ENCODE measurements at places on chromosomes 16 and 17.

DNA sequence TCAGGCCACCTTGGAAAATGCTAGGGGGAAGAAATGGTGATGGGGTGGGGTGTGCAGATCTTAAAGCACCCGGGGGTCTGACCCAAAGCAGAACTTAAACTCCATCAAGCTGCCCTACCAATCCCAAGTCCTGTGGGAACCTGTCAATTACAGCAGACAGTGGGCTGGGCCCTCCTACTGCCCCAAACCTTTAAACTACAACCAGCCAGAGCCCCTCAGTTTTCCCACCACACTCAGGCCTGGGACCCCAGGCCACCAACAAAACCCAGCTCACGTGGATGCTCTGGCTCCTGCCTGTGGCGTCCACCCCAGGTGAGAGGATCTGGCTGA, 2.7 kb downstream of the MYO18A start:
- DNase-seq = no peak

DNA sequence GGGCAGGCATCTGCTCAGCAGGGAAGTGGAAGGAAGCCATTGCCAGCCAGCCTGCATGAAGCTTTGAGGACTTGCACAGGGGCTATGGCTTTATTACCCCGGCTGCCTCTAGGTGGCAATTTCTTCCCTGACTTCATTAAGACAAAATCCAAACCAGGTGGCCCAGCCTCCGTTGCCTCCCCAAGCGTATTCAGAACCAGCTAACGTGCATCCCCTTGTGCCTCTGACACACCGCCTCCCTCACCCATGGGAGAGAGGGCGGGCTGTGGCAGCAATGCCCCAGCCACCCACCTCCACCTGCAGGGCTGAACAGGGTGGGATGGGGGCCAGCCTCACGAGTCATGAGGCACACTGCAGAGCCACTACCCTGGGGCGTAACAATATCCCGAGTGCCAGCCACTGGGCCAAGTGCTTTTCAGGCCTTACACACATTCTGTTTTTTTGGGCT, 6.8 kb downstream of the KIFC3 start:
- DNase-seq = peak; percentile 57

DNA sequence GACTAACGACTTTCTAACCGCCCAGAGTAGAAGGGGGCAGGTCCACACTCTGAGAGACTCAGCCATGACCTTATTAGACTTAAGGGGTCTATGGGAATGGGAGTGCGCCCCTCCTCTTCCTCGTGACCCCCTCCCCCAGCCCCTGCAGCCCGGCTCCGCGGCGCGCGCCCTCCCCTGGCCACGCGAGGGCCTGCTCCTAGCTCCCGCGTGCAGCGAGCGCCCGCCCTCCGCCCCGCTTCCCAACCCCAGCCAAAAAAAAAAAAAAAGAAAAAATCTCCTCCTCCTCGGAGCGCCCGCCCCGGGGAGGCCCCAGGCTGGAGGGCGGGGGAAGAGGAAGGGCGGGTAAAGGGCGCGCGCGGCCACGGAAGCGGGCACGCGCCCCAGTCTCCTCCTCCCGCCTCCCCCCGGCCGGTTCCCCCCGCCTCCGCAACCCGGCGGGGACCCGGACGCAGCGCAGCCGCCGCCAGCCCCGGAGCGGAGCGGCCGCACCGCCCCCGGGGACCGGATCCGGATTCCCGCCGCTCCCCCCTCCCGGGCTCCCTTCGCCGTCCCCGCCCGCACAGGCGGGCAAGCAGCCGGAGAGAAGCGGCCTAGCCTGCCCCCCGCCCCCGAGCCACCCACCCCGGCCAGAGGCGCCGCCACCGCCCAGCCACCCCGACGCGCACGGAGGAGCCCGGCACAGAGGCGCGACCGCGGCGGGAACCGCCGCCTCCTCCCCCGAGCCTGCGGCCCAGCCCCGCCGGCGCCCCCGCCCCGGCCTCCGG, 949 bp downstream of the UBTF start:
- DNase-seq = peak; percentile 84

DNA sequence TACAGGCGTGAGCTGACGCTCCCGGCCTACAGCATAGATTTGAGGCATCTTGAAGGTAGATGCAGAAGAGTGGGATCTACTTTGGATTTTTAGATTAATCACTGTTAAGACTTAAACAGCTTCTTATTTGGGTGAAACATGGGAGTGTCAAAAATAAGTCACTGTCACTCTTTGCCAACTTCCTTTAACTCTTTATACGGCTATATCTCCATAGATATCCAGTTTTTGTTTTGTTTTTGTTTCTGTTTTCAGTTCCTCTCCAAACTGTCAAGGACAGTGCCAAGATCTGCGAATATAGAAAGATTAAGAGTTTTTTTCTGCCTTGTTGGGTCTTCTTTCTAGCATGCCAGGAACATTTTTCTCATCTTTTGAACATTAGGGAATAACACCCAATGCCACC, 706.1 kb downstream of the WWOX start:
- DNase-seq = no peak

- no peak for DNase-seq
Measured at GRCh38 chr16:349211-349610, 3.3 kb downstream of the AXIN1 start.

- DNase-seq = no peak
Measured at GRCh38 chr16:88759245-88759975, 25.6 kb downstream of the PIEZO1 start.

GRCh38 chr17:13702266-13702665, 100.5 kb upstream of the HS3ST3A1 start:
- no peak for DNase-seq

DNA sequence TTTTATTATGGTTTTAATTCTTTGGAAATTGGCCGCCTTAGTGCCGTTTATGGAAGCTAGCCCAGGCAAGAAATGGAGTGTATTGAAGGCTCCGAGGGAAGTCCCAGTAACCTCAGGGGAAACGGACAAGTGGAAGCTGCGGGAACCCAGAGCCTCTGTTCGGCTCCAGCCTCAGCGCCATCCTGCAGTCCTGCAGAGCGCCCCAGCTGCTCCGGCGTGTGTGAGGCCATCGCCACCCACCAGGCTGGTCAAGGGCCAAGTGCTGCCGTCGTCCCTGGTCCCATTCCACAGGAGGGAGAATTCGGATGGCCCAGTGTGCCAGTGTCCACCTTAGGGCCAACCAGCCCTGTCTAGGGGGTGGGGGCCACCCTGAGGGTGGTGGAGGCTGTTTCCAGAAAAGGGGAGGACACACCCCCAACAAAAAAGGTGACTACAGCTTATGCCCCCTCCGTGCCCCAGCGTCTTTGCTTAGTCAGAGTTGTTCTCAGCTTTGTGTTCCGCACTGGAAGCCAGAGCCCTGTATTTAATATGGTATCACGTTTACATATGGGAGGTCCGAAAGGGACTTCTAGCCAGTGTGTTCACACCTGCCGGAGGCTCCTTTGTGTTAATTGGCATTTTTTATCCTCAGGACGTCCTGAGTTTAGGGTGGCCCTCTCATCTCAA, 13.0 kb downstream of the MGRN1 start:
- no peak for DNase-seq

DNA sequence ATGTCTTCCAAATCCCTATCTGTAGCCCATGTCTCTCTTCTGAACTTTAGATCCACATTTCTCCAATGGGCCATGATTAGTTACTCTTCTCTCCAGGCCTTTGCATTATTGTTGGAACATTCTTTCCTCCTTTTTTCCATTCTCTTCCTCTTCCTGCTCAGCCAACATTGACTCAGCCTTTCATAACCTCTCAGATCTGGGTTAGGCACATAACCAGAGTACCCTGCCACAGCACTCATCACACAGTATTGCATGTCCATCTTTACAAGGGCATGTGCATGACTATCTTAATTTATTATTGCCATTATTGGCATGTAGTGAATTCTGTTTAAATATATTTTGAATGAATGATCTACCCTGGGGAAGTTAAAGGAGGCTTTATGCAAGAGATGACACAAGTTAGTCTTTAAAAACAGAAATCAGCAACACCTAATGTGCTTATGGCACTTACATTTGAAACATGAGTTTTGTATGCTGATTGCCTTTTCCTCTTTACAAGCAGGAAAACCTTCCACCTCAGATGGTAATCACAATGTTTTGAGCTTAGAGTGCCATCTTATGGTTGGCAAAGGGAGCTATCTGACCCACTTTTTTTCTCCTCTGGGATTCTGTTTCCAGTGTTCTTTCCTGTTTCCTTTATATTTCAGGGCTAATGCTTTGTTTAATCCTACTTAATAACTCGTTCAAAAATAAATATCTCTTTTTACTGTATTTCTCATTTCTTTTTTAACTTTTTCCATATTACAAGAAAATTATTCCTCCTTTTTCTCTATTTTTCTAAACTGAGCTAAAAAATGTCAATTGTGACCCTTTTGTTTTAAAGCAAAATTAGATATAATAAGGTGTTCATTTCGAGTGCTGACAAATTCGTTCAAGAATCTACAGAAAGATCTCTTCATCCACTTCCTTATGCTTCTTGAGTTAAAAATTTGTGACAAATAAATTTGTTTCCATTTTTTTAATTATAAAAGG, 151.0 kb upstream of the RBL2 start:
- peak; percentile 53 for DNase-seq

DNA sequence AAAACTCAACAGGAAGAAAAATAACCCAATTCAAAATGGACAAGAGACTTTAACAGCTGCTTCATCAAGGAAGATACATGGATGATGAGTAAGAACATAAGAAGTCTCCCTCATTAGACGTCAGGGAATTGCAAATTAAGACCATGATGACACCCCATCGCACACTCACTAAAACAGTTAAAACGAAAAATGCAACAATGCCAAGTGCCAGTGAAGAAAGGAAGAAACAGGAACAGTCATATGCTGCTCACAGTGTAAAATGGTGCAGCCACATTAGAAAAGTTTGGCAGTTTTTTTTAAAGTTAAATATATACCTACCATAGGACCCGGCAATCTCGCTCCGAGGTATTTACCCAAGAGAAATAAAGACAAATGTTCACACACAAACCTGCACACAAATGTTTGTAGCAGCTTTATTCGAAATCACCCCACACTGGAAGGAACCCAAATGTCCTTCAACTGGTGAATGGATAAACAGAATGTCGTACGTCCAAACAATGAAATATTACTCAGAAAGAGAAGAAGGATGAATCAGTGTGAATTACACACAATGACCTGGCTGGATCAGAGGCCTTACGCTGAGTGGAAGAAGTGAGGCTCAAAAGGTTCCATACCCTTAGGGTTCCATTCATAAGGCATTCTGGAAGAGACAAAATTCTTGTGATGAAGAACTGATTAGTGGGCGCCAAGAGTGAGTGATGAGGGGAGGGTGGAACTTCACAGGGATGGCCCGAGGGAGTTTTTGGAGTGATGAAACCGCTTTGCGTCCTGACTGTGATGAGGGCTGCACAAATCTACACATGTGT, 110.3 kb downstream of the C16orf95 start:
- DNase-seq = no peak

DNA sequence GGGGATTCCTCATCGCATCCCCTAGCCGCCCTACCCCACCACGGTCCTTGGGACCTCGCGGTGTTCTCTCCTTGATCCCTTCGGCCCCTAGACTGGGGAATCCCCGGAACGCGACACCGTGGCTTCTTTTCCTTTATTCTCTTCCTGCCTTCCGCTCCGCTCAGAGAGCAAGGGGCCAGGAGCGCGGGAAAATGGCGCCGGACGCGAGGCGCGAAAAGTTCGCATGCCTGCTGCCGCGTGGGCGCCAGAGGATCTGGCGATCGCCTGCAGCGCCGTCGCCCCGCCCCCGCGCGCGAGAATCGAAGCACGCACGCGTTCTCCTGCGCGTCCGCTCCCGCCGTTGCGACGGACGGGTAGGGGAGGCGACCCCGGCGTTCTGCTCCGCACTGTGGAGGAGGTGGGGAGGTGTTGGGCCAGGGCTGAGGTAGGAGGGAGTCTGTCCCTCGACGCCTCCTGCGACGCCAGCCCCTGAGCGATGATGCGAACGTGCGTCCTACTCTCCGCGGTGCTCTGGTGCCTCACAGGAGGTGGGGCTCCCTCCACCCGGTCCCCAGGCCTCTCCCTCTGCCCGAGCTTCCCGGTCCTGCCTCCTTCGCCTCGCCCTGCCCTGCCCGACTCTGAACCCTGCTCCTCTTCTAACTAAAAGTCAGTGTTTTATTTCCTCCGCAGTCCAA, at the start of gene ZPBP2:
ZPBP2 (plus strand) TSS at position 323 of the 674 bp plus-strand sequence; CDS start at position 476, 153 bp downstream.
- no peak for DNase-seq

DNA sequence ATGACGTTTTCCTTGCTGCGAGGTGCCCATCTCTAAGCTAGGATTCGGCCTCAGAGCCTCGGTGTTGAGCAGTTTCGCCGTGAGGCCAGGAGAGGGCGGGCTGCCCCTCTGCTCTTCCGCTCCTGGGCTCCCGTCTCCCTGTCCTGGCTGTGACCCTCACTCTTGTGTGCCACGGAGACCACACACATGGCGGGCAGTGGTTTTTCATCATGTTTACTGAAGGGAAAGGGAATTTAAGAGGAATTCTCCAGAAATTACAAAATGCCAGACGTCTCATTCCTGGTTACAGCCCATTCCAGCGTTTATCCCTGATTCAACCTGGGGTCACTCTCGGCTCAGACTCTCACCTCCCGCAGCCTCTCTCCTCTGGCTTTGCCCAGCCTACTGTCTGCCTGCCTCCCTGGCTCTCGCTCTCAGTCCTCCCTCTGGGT, 96.8 kb upstream of the ELAC2 start:
- DNase-seq = no peak

DNA sequence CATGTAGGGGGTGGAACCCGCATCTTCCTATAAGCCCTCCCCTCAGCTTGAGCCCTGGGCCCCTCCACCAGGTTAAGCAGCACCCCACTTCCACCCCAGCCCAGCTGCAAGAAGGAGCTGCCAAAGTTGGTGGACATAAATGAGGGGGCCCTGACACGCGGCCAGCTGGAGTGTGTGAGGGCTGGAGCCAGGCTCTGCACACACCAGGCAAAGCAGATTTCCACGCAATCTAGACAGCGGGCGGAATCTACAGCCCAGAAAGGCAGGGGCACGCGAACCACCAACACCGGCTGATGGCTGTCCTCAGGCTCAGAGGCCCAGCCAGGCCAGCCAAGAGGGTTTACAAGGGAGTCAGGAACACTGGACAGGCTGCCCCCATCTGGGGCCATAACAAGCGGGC, 171.2 kb downstream of the ZNF423 start:
- no peak for DNase-seq

GRCh38 chr17:82603981-82604448, 44.2 kb downstream of the WDR45B start:
- peak; percentile 51 for DNase-seq

- DNase-seq = no peak
Measured at GRCh38 chr17:33112763-33113162, 121.1 kb downstream of the SPACA3 start.

DNA sequence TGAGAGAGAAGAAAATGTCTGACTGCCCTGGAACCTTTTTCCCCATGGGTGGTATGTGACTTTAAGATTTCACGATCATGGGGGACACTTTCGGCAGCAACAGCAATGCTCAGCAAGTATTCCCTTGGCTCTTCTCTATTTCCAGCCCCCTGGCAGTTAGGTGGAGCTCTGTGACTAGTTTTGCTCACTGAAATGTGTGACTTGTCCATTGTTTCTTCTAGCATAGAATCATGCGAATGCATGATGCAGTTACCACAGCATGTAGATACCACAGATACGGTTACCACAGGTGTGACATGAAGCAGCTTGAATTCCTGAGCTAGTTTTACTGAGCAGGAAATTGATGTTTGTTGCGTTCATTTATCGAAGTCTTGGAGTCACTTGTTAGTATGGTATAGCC, 1034.5 kb upstream of the EEF2KMT start:
- no peak for DNase-seq

- DNase-seq = no peak
Measured at GRCh38 chr16:52466994-52467393, 79.9 kb downstream of the TOX3 start.

- DNase-seq = no peak
Measured at GRCh38 chr17:1733759-1734158, 8.9 kb upstream of the SERPINF2 start.
